ENCODE measurements at places on chromosomes 3 and 15. TPM values are rescaled to one million over a fixed set of nuclear protein-coding genes. Genes with fewer than 3 reads are reported as not detected.

DNA sequence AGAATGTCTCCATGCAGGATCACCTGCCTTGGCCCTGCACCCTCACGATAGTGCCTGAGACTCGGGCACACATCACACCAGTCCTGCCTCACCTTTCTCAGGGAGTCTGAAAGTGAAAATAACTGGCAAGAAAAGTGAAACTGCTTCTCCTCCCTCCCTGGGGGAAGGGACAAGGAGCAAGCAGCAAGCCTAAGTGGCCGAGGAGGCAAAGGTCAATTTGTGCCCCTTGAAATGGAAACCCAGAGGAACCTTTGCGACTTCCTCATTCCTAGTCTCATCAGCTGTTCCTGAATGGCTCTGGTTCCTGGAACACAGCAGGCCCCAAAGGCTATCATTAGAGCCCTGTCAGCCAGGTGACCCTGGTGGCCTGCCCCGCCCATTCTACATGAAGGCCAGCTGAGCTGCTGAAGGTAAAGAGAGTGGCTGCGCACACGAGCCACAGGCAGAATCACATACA, 28.0 kb upstream of the SLCO2A1 start:
- DNase-seq = no peak

- DNase-seq = no peak
Measured at GRCh38 chr3:101898752-101899169, 49.4 kb downstream of the NFKBIZ start.

GRCh38 chr3:14797731-14798130, 21.0 kb upstream of the FGD5 start:
- no peak for DNase-seq

GRCh38 chr3:38454178-38454883, 641 bp downstream of the ACVR2B start:
- DNase-seq = peak; percentile 43

Gene ANKRD63
- total RNA-seq = not detected

Gene P2RY12
- total RNA-seq = not detected

Measured in activated naive CD8-positive, alpha-beta T cell treated with anti-CD3 and anti-CD28 coated beads for 36 hours (primary cell).